NCI-H1417 (cell line): ENCODE measurements at places on chromosomes 7 and 10.
A peak's percentile ranks its signal among the peaks of the same experiment; 100 is the strongest.

- DNase-seq = no peak
Measured at GRCh38 chr7:151426904-151427704, 12.8 kb downstream of the CRYGN start.

DNA sequence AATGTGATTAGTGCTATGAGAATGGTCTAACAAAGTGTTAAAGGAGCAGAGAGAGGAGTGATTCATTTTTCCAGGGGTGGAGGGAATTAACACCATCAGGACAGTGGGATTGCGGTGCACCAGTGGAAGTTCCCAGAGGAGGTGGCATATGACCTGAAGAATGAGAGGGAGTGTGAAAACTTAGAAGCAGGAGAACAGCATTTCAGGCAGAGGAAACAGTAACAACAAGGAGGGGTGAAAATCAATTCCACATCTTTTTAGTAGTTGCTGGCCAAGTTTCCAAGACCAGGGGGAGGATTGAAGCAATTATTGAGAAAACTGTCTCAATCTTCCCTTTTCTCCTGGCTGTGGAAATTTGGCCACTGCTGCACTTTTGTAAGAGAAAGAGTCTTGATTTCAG, 23.7 kb upstream of the CCDC172 start:
- no peak for DNase-seq

DNA sequence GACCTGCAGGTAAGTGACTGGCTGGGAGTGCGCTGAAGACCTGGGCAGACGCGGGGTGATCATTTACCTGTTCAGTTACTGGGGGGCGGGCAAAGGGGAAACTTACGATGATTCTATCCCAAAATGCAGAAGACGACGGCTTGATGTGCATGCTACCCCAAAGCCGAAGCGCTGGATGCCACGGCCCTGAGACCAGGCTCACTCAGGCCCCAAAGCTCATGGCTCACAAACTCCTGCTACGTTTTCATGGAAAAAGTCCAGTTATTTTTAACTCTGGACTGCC, 200.6 kb downstream of the DIP2C start:
- DNase-seq = no peak

DNA sequence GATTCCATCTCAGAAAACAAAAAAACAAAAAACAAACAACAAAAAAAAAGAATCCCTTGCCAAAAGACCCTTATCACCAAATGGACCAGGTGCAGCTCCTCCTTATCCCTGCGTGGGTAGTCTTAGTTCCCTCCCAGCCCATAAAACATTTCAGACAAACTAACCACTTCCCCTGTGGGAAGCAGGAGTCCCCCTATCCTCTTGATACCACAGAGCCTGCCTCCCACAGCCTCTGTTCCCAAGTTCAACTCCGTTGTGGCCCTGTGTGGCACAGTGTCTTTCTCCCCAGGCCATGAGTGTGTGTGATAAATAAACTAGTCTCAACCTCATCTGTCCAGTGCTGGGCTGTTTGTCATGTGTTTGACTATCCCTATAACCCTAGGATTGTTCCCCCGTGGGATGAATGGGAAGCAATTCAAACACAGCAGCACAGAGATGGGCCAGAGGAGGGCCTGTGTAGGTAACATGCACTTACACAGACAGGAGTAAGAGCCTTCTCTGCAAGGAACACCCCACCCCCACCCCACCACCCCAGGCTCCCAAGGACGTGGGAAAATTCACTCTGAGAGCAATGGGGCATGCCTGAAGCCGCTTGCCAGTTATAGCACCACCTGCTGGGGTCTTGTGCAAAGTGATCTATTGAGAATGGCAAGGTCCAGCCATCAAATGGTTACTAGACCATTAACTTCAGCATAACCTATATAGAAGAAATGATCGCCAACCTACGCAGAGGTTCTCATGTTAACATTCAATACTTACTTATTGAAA, 147.1 kb upstream of the GHITM start:
- DNase-seq = peak; percentile 18

DNA sequence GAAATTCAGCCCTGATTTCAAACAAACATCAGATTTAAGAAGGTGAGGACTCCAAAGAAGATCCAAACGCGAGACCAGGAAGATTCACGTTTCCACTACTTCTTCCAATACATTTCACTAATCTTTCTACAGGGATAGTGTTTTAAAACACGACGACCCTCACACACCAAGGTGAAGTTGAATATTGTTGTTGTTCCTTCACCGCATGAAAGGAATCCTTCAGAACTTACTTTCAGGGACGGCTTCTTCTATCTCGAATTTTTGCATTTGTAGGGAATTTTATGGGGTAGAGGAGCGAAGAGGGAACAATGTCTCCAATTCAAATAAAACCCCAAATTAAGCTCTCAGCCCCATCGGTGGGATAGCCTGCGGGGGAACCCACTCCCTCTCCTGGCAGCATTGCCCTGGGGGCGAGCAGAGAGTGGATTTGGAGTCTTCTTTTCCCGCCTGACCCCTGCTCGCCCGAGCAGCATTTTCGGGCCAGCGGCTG, 1.5 kb upstream of the GATA3 start:
- no peak for DNase-seq

DNA sequence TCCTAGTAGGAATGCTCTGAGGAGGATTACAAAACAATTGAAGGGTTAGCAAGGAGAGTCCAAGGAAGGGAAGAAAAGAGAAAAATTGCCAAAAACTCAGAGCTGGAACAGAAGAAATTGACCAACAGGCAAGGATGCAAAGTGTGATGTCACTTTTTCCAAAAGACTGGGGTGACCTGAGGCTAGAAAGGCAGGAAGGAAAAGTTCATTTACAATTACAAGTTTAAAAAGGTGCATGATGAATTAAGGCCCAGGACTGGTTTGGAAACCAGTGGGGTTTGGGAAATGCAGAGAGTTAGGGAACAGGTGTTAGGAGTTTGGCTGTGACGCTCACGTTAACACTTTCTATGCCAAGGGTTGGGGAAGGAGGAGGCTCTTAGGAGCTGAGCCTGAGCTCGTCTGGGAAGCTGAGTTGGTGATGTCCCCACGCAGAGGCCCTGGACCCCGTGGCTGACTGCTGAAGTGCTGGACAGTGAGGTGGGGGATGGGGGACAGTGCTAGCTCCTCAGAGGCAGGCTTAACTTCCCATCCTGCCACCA, 92.6 kb upstream of the PODXL start:
- no peak for DNase-seq
